Posterior vena cava (tissue), 2 donors: ENCODE measurements at places on chromosomes 12 and 14.

DNA sequence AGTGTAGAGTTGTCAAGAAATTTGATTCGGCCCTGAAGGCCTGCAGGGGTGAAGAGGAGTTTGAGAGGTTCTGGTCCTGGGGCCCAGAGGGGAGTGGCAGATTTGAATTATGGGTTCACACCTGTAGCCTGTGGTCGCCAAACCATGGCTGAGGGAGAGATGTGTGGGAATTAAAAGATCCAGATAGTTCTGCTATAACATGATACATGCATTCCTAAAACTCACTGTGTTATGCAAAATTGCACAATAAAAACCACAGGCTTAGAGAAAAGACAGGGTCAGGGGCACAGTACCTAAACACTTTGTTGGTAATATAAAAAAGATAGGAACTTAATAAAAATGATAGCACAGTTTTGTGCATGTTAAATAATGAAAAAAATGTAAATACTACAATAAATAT lies 106.2 kb downstream of the TMEM30B start:
- DNase-seq = no peak

- peak; percentile 90 for DNase-seq
Observed at GRCh38 chr12:105053116-105053572, 31.1 kb downstream of the ALDH1L2 start.

DNA sequence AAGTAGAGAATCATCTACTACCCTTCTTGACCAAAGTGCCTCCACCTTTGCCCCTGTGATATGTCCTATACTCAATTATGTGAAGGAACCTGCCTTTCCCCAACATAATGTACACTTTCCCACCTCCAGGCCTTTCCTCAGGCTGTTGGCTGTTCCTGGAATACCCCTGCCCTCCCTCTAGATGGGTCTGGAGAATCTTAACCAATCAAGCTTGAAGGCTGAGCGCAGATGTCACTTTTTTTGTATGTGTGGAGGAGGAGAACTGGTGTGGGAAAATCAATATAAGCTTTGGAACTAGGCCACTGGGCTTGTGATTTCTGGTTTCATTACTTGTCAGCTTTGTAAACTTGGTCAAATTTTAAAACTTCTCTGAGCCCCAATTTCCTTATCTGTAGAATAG lies 4.7 kb downstream of the BMAL2 start:
- no peak for DNase-seq

DNA sequence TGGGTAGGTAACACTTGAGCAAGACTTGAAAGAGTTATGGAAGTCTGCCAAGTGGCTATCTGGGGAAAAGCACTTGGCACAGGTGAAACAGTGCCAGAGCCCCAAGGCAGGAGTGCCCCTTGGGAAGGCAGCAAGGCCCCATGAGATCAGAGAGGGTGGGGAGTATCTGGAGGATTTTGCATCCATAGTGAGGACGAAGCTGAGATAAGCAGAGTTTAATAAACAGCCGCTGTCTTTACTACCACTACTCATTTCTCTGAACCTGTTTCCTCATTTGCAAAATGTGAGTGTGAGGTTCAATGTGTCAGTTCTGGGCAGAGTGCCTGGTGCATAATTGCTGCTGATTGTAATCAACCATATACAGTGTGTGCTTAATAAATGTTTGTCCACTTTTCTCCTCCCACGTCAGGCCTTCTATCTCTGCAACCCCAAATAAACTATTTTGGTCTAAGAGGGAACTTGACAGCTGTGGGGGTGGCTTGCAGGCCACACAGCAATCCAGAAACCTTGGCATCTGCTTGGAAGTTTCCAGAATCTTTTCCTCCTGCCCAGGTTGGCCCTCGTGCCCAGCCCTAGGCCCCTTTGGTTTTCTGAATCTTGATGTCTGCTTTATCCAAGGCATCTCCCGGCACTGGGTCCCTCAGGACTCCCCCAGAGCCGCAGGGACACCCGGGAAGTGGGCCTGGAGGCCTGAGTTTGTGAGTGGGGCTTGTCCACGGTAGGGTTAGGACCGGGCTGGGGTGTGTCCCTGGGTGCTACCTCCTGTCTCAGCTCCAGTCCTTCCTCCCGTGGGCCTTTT lies 4.5 kb downstream of the ABCB9 start:
- DNase-seq = no peak
